Fibroblast of skin of right biceps (primary cell): ENCODE measurements at places on chromosomes 6 and 20.
A peak's percentile ranks its signal among the peaks of the same experiment; 100 is the strongest.

DNA sequence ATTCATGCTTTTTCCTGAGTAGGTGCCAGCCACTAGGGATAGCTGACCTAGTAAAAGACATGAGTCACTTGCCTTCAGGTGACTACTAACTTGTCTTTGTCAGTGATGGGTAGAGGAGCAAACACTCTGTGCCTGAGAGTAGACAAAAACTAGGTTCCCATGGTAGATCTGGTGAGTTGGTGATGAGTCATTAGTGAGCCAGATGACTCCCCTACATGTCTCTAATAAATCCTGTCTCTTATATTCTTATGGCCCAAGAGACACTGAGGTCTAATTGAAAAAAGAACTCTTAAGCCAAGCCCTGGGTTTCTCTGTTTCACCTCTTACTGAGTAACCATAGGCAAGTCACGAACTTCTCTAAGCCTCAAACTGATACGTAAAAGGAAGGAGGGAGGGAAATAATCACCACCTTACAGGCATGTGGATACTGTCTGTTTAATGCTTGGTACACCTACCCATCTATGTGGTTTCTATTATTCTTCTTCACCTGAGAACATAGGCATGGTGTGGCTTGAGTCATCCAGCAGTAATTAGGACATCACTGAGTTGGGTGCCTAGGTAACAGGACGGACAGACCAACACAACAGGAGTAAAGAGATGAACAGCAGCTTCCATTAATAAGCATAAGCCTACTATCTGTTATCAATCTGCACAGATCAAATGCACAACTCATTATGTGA, 20.3 kb downstream of the TTPAL start:
- DNase-seq = peak; percentile 98

GRCh38 chr20:19802492-19803158, 44.6 kb downstream of the RIN2 start:
- DNase-seq = no peak

- no peak for DNase-seq
These were observed 138.5 kb upstream of the SOX4 start for GRCh38 chr6:21455071-21455470.

DNA sequence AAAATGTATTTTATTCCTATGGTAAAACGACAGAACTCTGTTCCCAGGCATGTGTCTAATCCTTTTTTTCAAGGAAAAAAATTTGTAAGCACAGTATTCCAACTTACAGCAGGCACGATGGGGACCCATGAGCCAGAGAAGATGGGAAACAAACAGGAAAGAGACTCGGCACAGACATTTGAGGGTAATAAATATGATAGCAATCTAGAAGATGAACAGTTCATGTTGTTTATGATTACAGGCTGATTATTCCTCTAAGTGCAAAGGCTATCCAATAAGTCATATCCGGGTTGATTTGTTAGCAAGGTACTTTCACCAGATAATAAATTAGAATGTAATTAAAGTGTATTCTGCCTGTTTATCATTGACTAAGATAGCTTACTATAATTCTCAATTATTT, 43.2 kb downstream of the PDSS2 start:
- DNase-seq = no peak

DNA sequence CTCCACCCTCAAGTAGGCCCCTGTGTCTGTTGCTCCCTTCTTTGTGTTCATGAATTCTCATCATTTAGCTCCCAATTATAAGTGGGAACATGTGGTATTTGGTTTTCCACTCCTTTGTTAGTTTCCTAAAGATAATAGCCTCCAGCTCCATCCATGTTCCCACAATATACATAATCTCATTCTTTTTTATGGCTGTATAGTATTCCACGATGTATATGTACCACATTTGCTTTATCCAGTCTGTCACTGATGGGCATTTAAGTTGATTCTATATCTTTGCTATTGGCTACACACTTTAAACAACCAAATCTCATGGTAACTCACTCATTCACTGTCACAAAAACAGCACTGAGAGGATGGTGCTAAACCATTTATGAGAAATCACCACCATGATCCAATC, 35.5 kb upstream of the VGLL2 start:
- DNase-seq = no peak

DNA sequence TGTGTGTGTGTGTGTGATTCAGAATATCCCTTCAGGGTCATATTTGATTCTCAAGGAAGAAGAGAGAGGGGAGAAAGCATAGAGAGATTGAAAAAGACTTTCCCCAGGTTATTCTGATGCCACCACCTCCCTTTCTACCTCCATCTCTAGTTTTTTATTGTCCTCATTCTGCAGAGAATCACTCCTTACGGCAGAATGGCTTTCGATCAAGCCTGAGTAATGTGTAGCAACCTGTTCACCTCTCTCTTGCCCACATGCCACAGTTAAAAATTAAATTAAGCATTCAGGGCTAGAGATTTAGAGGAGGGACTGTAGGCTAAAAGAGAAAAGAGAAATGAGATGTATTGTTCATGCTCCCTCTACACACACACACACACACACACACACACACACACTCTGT, 18.1 kb downstream of the KLHL32 start:
- no peak for DNase-seq

DNA sequence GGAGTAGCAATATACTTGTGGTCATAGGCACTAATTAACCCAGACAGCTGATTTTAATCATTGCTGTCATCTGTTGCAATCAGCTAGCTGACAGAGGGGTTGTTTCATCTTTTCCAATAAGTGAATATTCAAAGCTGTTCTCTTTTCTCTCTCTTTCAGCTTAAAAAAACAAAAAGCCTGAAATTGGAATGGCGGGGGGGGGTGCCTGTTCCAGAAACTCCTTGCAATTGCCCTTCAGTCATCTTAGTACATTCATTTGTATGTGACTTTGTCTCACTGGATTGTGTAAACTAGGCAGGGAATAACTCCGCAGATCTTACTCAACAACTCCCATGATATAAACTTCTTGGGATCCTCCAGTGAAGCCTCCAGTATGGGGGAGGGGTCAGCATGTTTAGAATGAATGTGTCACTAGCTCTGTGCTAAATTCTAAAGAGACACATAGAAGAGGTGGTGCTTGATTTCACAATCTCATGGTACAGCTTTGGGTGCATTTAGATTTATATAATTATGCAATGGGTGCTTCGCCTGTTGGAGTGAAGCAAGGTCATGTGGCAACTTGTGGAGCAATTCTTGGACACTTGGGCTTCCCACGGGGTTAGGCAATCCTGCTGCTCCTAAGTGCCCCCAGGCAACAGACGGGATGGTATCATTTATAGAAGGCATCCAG, 40.1 kb downstream of the SLC24A3 start:
- DNase-seq = peak; percentile 46
